ENCODE measurements at places on chromosomes 3 and 15.

DNA sequence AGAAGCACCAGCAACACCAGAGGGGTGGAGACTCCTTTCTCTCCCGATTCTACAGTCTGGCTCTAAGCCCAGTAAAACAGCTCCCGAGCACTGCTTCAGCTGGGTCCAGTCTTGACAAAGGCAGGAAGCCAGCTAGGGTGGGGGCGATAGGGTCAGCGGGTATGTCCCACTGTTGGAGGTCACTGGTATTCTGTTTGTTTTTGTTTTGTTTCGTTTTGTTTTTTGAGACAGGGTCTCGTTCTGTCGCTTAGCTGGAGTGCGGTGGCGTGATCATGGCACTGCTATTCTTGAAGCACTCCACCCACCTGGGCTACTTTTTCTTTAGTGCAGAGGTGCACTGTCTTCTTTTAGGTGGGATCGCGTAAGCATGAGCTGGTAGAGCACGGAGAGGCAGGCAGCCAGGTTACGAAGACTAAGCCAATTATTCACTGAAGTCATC is 16.3 kb downstream of the GCSAM start:
- no peak for DNase-seq

GRCh38 chr15:69869881-69870505 is 227.7 kb downstream of the TLE3 start:
- no peak for DNase-seq

- DNase-seq, result no peak
Observed at GRCh38 chr3:71438071-71438685, 145.3 kb downstream of the FOXP1 start.

GRCh38 chr3:139421040-139421439 is 31.6 kb upstream of the COPB2 start:
- DNase-seq, result no peak

GRCh38 chr3:160400030-160400701 is 716 bp downstream of the SMC4 start:
- DNase-seq, result peak; percentile 3

DNA sequence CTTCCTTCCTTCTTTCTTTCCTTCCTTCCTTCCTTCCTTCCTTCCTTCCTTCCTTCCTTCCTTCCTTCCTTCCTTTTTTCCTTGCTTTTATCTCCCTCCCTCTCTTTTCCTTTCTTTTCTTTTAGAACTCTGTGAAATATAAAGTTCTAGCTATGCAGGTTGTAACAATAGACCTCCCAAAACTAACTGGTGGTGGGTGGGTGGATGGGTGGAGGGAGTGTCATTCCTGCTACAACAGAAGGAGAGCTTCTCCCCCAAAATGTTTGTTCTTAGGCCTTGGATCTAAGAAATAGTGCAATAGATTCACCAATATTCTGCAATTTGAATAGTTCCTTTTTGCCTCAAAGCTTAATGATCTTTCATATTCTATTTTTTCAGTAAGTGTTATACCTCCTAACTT is 215.9 kb downstream of the GAP43 start:
- no peak for DNase-seq

GRCh38 chr3:49689046-49689907 is at the start of the genes MST1 and RNF123:
MST1 (minus strand) TSS chr3:49689474; CDS start chr3:49688691, 783 bp downstream.
RNF123 (plus strand) TSS chr3:49689557; CDS start chr3:49691166, 1,609 bp downstream.
- DNase-seq, result peak; percentile 88

DNA sequence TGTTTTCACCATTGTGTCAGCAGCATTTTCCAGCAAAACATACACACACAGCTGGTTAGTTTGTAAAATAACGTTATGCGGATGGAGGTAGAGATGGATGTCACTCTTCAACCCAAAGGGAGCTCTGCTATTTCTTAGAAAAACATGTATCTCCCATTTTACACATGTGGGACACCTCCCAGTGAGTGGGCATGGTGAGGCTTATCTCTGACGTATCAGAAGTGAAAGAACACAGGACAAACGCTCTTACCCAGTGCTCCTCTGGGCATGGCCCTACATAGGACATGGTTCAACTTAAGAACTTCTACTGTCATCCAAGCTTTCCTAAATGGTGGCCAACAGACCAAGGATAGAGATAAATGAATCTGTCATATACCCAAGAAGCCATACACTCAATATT is 2.1 kb downstream of the FAM240A start:
- no peak for DNase-seq

GRCh38 chr3:61053781-61054496 is 197.3 kb downstream of the FHIT start:
- no peak for DNase-seq

- DNase-seq, result peak; percentile 12
Observed at GRCh38 chr15:93035953-93036810, 52.8 kb downstream of the RGMA start.

- DNase-seq, result no peak
Observed at GRCh38 chr15:82371656-82372055, 22.4 kb upstream of the GOLGA6L10 start.

- no peak for DNase-seq
Observed at GRCh38 chr3:197782230-197782629, 8.8 kb upstream of the LRCH3 start.

GRCh38 chr15:40029979-40030893 is 8.7 kb downstream of the SRP14 start:
- no peak for DNase-seq

- DNase-seq, result no peak
Observed at GRCh38 chr3:194852831-194853508, 167.3 kb downstream of the FAM43A start.

DNA sequence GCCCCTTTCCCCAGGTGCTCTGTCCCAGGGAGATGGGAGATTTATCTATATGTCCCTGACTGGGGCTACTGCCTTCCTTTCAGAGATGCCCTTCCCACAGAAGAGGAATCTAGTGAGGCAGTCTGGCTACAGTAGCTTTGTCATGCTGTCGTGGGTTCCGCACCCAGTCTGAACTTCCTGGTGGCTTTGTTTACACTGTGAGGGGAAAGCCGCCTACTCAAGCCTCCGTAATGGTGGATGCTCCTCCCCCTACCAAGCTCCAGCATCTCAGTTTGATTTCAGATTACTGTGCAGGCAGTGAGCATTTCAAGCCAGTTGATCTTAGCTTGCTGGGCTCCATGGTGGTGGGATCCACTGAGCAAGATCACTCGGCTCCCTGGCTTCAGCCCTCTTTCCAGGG is 35.4 kb upstream of the SLC7A14 start:
- DNase-seq, result no peak

DNA sequence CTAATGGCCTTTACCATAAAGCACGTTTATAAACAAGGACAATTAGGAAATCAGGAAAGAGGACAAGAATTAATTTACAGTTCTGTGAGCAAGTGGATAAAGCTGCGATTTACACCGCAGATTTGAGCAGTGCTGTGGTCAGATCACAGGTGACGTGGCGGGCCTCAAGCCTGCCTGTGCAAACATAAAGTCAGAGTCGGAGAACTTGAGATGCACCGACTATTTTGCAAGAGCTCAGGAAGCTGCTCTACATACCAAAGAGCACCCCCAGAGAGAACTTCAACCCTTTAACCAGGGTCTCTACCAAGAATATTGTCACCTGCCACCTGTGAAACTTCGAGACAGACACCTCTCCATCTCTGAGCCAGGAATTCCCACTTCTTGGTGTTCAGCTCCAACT is 35.7 kb downstream of the MECOM start:
- no peak for DNase-seq

GRCh38 chr3:106610362-106610959 is 741.6 kb upstream of the CBLB start:
- DNase-seq, result no peak

GRCh38 chr3:170154084-170154483 is 27.4 kb downstream of the PHC3 start:
- DNase-seq, result no peak

- no peak for DNase-seq
Observed at GRCh38 chr3:166304584-166304983, 467.4 kb upstream of the BCHE start.

GRCh38 chr3:69197455-69197854 is 75.1 kb upstream of the LMOD3 start:
- no peak for DNase-seq

- DNase-seq, result no peak
Observed at GRCh38 chr3:9400616-9401015, 3.2 kb downstream of the SETD5 start.

GRCh38 chr15:38750786-38751185 is 186.2 kb upstream of the RASGRP1 start:
- no peak for DNase-seq

DNA sequence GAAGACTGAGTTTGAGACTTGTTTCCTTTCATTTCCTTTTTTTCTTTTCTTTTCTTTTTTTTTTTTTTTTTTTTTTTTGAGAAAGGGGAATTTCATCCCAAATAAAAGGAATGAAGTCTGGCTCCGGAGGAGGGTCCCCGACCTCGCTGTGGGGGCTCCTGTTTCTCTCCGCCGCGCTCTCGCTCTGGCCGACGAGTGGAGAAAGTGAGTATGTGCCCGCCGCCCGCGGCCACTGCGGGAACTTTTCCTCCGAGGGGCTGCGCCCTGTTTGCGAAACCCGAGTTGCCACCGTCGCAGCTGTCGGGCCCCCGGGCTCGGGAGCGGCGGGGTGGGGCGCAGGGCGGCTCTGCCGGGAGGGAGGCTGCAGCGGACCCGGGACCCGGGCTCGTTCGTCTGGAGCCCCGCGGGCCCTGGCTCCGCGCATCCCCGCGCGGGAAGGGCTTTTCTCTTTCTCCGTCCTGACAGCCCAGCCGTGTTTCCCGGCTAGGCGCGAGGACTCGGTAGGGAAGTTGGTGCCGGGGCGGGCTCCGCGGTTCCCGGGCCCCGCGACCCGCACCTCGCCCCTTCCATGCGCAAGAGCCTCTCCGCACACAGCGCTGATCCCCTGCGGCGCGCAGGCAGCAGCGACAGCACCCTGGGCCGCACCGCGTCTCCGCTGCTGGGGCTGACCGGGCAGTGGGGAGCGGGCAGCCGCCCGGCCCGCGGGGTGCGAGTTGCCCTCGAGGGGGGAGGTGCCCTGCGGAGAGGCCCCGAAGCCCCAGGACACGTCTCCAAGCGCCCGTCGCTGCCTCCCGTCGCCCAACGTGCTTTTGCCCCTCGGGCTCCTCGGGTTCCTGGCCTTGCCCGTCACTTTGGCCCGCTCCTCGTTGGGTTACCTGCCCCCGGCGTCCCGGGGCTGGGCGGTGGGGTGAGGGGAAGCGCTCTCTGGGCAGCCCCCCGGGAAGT is 1.4 kb downstream of the IGF1R start:
- DNase-seq, result no peak

DNA sequence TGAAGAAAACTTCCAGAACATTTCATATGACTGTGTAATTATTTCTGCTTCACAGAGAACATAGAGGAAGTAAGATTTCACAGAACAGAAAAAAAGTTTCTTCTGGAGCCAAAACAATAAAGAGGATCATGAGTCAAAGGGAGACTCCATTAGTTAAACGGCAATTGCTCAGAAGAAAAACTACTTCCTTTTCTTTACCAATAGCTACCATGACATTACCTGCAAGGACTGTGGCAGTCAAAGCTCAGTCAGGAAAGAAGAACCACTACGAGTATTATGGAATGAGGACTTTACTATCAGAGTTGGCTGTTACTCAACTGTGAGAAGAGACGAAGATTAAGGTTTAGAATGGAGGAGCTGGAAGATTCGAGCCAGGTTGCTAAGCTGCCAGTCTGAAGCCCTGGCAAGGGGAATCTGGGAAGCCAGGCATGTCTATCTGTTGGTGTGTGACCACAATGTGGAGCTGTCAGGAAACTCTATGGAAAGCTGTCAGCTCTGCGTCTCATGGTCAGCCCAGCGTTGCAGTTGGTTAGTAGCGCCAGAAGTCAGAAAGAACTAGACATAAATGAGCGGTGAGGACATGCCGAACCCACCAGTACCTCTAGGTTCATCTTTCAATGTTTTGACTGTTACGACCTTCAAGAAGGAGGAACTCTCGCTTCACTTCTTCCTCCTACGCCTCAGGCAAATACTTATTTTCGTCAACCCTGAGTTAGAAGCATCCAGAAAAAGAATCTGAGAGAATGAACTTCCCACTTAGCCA is 604.3 kb downstream of the FGF12 start:
- no peak for DNase-seq

GRCh38 chr3:54122324-54123002 is at the start of gene CACNA2D3:
CACNA2D3 (plus strand) TSS chr3:54122552.
- no peak for DNase-seq

- no peak for DNase-seq
Observed at GRCh38 chr3:123072564-123072963, 5.7 kb downstream of the PDIA5 start.

GRCh38 chr3:155252535-155252934 is 40.9 kb downstream of the STRIT1 start:
- no peak for DNase-seq

- no peak for DNase-seq
Observed at GRCh38 chr3:70943886-70944285, 631.4 kb upstream of the MDFIC2 start.

DNA sequence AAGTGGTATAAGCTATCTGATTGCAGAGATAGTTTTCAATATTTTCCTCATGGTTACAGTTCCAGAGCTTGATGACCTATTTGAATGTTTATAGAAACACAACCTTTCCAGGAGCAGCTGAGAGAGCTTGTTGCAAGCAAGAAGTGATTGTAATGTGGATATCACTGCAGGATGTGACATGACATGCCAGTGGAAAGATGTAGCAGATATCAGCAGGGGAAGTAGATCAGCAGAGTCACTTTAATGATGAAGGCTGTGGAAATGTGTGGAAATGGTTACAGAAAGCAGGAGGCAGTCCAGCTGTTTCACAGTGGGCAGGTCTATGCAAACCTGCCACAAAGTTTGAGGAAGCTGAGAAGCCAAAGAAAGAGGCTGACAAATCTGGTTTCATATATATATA is 21.0 kb downstream of the TMEM158 start:
- DNase-seq, result no peak

- DNase-seq, result no peak
Observed at GRCh38 chr3:197041875-197042488, 12.4 kb upstream of the MELTF start.

DNA sequence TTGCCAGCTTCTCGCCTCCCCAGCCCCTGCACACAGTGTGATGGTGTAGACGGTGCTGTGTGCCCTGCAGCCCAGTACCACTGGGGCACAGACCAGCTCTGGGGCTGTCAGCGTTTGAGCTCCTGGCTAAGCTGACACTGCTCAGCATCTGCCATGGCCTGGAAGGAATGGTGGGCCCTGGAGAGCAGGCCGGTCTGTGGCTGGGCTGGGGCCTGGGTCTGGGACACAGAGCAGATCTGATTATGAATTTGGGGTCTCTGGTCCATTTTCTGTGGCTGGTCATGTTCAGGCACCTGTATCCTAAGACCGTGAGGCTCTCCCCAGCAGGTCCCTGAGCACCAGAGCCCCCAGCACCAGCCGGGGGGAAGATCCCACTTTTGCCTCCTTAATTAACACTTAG is 34.7 kb downstream of the HCN4 start:
- no peak for DNase-seq

DNA sequence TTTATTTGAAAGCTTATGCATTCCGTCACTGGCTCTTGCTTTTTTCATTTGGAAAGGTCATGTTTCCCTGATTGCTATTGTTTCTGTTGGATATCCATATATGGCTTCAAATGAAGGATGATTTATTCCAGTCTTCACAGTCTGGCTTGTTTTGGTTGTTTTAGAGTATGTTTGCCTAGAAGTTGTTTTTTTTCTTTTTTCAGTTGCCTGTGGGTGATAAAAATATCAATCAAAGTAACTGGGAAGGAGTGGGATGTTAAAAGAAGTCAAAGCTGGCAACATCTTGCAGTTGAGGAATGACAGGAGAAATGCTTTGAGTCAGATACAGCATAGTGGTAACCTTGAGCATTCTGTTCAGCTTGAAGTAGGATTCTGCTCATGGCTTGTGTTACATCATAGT is 610.5 kb downstream of the PLOD2 start:
- DNase-seq, result no peak
